Stimulated activated CD4-positive, alpha-beta T cell treated with anti-CD3 and anti-CD28 coated beads, Interleukin-12 subunit alpha, Interleukin-12 subunit beta, amount 100 ng/mL, for 24 hours (primary cell): ENCODE measurements at places on chromosomes 4 and X.

DNA sequence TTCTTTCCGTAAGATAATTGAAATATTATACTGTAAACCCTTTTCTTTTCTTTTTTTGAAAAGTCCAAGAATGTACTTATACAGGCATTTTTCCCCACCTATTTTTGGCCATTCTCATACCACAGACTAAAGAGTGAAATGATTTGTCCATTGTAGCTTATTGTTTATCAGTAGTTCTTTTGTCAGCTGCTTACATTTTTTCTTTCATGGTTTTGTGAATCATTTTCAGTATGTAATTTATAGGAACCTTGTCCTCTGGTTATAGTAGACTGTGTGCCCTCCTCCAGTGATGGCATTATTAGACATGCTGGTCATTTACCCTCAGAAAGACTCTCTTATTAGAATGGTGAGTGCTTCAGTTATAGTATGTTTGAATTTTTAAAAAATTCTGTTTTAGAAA is 56.7 kb downstream of the CCKAR start:
- no peak for DNase-seq

DNA sequence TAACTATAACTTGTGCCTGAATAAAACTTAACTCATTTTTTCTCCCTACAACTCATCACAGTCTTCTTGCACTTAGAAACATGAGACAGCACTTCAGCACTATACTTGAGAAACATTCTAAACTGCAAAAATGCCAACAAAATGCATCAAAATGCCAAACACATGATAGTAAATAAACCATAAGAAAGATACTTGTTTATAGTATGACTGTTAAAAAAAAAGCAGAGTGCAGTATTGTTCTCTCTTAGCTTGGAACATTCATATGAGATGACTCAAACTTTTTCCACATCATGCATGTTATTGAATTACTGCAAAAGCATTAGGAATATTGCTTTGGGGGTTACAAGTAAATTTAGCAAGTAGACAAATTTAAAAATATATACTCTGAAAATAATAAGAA is 135.7 kb upstream of the ANXA10 start:
- DNase-seq = no peak

DNA sequence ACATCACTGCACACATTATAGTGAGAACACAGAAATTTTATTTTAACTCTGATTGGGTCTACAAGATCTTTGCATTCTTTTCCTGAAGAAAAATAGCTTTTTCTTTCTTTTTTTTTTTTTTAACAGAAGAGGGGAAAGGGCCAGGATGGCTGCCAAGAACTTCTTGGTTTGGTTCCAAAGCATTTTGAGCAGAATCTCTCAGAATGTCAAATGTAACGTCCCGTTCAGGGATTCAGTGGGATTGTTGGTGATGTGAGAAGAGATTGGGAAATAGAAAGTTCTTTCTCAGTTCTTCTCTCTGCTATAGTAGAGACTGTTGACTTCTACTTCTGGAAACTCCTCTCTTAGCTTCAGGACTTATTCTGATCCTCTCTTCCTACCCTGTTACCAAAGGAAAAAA is 70.9 kb upstream of the CBR4 start:
- no peak for DNase-seq

DNA sequence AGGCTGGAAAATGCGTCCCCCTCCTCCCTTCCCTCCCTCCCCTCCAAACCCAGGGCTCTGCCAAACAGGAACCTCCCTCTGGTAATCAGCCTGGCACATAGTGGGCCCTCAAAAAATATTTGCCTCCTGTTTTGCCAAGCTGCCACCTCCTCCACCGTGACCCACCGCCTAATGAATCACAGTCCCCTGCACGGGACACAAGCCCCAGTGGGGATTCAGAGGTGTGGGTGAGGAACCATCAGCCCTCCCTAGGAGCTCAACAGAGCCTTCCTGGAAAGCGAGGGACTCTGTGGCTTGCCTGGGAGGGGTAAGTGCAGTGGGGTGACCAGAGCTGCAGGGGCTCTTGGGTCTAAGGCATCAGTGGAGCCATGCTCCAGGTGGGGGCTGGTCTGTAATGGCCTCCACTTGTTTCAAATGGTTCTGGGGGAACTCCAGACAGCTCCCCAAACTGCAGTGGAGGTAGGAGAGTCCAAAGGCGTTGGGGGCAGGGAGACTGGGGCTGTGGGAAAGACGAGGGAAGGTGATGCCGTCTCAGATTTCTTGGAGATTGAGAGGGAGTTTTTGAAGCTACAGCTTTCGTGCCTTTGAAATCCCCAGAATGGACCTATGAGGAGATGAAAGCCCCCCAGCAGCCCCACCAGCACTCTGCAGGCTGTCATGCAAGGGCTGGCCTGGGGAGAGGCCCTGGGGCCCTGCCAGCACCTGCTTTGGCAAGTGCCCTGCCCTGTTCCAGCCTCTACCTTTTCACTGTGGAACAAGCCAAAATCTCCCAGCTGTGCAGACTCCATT is 1.0 kb upstream of the PPP2R2C start:
- no peak for DNase-seq

GRCh38 chr4:78370631-78371372 is 180.8 kb upstream of the ANXA3 start:
- no peak for DNase-seq

GRCh38 chr4:124754681-124755080 is 42.1 kb upstream of the ANKRD50 start:
- DNase-seq = no peak

DNA sequence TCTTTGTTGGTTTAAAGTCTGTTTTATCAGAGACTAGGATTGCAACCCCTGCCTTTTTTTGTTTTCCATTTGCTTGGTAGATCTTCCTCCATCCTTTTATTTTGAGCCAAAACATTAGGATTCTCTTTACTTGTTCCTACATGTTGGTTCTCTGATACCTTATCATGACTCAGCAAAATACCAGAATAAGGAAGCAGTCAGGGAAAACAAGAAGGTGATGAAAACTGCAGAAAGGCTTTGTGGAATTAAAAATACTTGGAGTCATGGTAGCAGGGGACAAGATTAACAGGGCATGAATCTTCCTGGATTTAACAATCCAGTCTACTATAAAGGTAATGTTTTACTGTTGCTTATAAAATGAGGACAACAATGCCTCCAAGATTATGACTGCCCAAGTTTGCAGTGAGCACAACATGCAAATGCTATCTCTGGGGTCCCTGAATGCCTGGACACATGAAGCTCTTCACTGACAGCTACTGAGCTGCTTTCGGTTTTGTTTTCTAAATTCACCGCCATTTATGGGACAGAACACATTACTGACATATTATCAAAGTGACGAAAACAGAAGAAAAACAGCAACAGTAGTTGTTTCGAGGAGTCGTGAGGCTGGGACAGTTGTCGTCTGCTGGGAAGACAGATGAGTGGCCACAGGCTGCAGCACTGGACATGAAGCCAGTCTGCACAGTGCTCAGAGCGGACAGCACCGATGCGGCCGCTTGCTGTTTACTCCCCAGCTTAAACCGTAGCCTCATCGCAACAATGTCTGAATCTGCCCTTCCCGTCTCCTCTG is 174.5 kb upstream of the DKK2 start:
- no peak for DNase-seq

- DNase-seq = peak; percentile 89
Measured at GRCh38 chr4:39638354-39639239, at the start of gene SMIM14. SMIM14 (minus strand) TSS chr4:39638865; CDS start chr4:39605145, 33,720 bp downstream.

DNA sequence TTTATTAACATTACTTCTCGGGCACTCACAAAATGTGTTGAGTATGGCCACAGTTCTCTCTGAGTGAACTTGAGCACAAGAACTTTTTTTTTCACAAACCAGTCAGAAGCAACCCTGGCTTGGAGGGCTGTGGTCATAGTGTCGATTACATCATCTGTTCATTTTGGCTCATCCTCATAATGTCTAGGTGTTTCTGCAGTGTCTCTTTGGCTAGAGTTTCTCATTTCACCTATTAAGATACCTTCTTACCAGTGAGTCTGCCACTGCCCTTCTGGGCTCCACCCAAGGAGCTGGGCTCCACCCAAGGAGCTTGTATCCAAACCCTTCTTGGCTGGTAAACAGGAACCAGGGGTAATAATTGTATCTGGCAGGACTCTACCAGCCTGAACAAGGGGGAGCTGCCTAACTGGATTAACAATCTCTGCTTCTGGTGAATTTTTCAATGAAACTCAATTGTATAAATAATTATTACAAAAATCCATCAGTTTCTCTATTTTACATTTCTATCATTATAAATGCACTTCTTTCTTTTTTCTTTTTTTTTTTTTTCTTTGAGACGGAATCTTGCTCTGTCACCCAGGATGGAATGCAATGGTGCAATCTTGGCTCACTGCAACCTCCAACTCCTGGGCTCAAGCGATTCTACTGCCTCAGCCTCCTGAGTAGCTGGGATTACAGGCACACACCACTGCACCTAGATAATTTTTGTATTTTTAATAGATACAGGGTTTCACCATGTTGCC is 667.7 kb upstream of the SLIT2 start:
- no peak for DNase-seq

- no peak for DNase-seq
Measured at GRCh38 chrX:33923262-33923661, 208.9 kb downstream of the FAM47A start.

DNA sequence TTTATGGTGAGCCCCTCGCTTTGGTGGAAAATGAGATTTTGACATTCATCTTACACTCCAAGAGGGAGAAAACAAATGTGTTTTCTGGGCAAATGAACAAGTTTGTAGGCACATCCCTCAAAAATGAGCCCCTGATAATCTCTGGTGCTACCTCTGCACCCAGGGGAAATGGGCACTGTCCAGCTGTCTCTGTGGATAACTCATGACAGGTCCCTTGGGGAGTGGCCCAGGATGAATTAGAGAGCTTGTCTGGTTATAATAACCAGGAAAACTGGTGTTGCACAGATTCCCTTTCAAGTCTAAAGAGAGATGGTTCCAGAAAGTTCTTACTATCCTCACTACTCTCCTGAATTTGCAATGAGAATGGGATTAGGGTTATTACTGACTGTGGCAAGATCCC is 7.5 kb downstream of the RASL11B start:
- no peak for DNase-seq

- no peak for DNase-seq
Measured at GRCh38 chr4:183337349-183337748, 15.1 kb upstream of the CLDN24 start.

GRCh38 chr4:173703021-173703420 is 173.0 kb upstream of the HAND2 start:
- DNase-seq = no peak

DNA sequence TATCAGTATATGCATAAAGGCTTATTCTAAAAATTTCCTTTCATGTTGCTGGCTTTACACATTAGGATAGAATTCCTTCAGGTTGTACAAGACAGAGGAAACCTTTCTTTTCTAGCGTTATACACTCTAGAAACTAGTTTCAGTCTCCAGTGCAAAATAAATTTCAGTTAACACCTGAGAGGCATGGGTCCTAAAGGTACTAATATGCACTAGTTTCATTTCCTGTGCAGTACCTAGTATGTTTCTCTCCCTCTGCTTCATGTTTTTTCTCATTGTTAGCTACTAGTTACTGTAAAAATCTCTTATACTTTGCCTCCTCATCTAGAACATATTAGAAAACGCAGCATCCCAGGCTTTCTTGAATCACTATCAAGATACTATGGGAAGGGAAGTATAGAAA is 54.0 kb downstream of the SNX25 start:
- DNase-seq = no peak

DNA sequence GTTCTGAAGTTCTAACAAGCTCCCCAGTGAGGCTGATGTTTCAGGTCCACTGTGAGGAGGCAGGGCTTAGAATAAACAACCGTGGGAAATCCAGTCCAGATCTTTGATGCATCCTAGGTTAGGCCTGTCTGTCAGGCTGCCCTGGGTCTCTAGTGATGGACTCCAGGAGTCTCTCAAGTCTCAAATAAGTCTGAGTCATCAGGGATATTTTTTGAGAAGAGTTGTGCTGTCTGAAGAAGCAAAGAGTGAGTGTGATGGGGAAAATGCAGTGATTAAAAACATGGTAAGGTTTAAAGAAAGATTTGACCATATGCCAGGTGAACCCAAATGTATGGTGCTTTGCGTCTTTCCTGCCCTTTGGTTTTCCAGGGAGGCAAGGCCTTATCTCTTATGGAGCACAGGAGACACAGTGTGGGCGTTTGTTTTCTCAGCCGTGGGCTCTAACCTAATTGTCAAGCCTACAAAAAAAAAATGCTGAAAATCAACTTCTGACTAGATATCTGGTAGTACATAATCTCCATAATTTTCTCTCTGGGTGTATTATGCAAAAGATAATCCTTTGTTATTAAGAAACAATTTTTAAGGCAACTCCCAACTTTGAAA is 100.7 kb downstream of the PTTG2 start:
- no peak for DNase-seq

GRCh38 chr4:141427726-141428296 is 207.1 kb downstream of the ZNF330 start:
- DNase-seq = no peak

GRCh38 chr4:47945930-47946726 is 31.7 kb upstream of the NFXL1 start:
- DNase-seq = no peak

- no peak for DNase-seq
Measured at GRCh38 chrX:139844884-139845283, 88.0 kb downstream of the ATP11C start.

DNA sequence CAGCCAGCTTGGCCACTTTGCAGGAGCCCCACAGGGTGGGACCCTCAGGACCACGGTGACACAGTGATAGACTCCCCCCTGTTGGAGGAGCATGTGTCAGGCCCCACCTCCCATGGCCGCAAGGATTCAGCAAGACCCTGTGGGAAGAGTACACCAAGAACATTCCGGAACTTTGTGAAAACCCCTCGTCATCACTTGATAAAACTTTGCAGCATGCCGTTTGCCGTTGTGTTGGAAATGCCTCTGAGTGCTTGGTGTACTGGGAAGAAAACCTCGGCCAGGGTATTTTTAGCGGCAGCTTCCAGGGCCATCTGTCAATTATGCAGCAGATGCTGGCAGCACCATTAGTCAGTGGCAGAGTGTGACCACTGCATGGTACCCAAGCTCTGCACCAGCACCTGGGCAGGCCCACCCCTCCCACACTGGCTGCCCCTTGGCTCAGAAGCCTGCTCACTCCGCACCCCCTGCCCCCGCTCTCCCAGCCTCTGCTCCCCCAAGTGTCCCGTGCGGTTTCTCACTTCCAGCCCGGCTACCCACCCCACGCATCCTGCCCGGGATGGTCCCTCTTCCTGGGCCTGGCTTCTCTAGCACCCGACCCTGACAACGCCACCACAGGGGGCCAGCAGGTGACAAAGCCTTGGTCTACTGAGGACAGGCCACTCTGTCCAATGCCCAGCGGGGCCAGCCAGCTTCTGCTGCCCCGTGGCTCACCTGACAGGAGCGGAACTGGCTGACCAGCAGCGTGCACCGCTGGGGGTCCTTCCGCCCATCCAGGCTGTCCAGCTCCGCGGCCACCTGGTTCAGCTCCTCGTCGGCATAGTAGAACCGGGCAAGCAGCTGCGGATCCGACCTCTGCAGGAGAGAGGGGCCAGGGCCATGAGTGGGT is 65.0 kb downstream of the ZFYVE28 start:
- no peak for DNase-seq
